Activated CD4-positive, alpha-beta memory T cell treated with anti-CD3 and anti-CD28 coated beads, Interleukin-2, amount 10 ng/mL, durations not matched to agents 7 days and 5 days (primary cell): ENCODE measurements at places on chromosomes 4 and X.

- no peak for DNase-seq
- no peak overlapping the region for H3K4me3 ChIP-seq
Observed at GRCh38 chrX:152641256-152641875, 3.7 kb downstream of the GABRQ start.

GRCh38 chr4:70120323-70120722 lies 33.7 kb upstream of the PRR27 start:
- no peaks in the 10 kb centered on the region for H3K36me3 ChIP-seq
- no peak overlapping the region for H3K4me3 ChIP-seq
- no peaks in the 10 kb centered on the region for H3K27me3 ChIP-seq
- no peak overlapping the region for H3K27ac ChIP-seq
- no peak for DNase-seq
- H3K4me1 ChIP-seq: no peaks in the 10 kb centered on the region

- no peaks in the 10 kb centered on the region for H3K36me3 ChIP-seq
- peaks cover 6% of the 10 kb centered on the region for H3K27me3 ChIP-seq
- H3K4me1 ChIP-seq: no peaks in the 10 kb centered on the region
- no peak within 1 kb of the TSS for H3K4me3 ChIP-seq
- no peak within 1 kb of the TSS for H3K27ac ChIP-seq
Observed at GRCh38 chrX:115233497-115234455, at the start of gene LRCH2. Gene LRCH2, minus strand, starts transcription at chrX:115234096. Its CDS starts 55 bp downstream, at chrX:115234041.

- no peaks in the 10 kb centered on the region for H3K4me1 ChIP-seq
- H3K36me3 ChIP-seq: no peaks in the 10 kb centered on the region
- no peak overlapping the region for H3K27ac ChIP-seq
- H3K27me3 ChIP-seq: no peaks in the 10 kb centered on the region
- DNase-seq: peak; percentile 60
Observed at GRCh38 chrX:153539171-153539978, 21.9 kb downstream of the ATP2B3 start.

DNA sequence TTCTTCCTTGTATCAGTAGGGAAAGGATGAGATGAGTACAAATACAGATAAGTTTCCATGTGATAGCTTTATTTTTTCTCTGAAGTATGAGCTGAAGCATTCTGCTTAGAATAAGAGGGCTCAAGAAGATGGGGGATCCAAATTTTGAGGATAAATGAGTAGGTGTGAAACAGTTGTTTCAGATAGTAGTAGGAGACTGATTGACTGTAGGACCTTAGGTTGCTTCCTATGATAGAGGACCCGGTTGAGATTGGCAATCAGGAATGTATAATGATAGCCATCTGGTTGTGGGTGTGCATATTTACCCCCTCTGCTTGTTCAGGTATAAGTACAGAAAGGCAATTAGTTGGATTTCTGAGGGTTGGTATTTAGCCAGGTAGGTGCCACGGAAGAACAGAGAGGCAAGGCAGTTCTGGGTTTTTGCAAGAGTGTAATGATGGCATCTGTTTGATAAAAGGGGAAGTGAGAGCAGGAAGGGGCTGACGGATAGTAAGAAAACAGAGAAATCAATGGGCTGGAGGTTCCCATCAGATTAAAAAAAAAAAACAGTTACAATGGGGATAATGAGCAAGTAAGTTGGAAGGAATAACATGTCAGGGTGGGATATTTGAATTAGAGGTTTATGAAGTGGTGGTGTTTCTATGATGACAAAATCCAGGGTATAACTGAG lies 13.7 kb downstream of the OCRL start:
- H3K27me3 ChIP-seq: no peaks in the 10 kb centered on the region
- no peak for DNase-seq
- no peaks in the 10 kb centered on the region for H3K36me3 ChIP-seq

- no peak overlapping the region for H3K4me3 ChIP-seq
- no peak overlapping the region for H3K27ac ChIP-seq
- no peaks in the 10 kb centered on the region for H3K36me3 ChIP-seq
- DNase-seq: no peak
- no peaks in the 10 kb centered on the region for H3K4me1 ChIP-seq
- no peaks in the 10 kb centered on the region for H3K27me3 ChIP-seq
Observed at GRCh38 chrX:111035991-111036390, 60.0 kb upstream of the PAK3 start.

DNA sequence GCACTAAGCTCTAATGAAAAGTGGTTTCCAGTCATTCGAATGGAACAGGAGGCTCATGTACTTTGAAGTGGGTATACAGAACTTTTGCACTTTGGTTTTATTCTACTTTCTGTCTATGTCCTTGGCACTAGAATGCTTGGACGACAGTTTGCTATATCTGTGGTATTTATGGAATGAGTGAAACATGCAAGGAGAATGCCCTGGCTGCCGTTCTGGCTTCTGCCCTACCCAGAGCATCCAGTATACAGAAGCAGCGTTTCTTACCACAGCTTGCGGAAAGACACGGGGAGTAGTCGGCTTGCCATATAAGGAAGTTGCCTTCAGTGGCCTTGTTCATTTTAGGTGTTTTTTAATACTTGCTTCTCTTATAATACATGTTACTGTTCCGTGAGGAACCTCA lies 98.0 kb downstream of the TBL1X start:
- no peak overlapping the region for H3K27ac ChIP-seq
- no peak overlapping the region for H3K4me3 ChIP-seq
- DNase-seq: no peak
- H3K4me1 ChIP-seq: peaks cover 5% of the 10 kb centered on the region
- no peaks in the 10 kb centered on the region for H3K27me3 ChIP-seq

GRCh38 chrX:47384502-47384901 lies 14.1 kb downstream of the ZNF157 start:
- no peak overlapping the region for H3K4me3 ChIP-seq
- DNase-seq: peak; percentile 67
- no peak overlapping the region for H3K27ac ChIP-seq
- no peaks in the 10 kb centered on the region for H3K36me3 ChIP-seq
- H3K27me3 ChIP-seq: peaks cover 2% of the 10 kb centered on the region

- H3K4me3 ChIP-seq: no peak overlapping the region
- DNase-seq: no peak
- no peak overlapping the region for H3K27ac ChIP-seq
- H3K27me3 ChIP-seq: no peaks in the 10 kb centered on the region
- H3K36me3 ChIP-seq: no peaks in the 10 kb centered on the region
Observed at GRCh38 chrX:21905953-21906352, 34.6 kb upstream of the SMS start.

DNA sequence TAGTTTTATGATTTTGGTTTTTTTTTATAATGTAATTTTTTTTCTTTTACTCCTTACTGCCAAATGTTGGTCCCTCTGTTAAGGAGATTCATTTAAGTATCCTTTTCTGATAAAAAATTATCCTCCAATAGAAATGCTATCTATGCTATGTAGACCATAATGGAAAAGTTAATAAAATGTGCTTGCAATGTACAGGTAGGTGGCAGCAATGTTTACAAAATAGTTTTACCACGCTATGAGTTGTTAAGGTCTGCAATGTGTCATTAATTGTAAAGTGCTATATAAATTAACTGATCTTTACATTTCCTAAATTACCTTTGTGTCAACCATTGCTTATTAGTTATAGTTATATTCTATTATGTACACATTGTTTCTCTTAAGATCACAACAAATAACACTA lies 3.8 kb upstream of the CENPC start:
- H3K27me3 ChIP-seq: no peaks in the 10 kb centered on the region
- H3K36me3 ChIP-seq: peaks cover 9% of the 10 kb centered on the region
- H3K4me1 ChIP-seq: peaks cover 15% of the 10 kb centered on the region

GRCh38 chr4:30929649-30930048 lies 209.5 kb downstream of the PCDH7 start:
- H3K4me1 ChIP-seq: no peaks in the 10 kb centered on the region
- no peaks in the 10 kb centered on the region for H3K36me3 ChIP-seq
- no peak for DNase-seq
- H3K4me3 ChIP-seq: no peak overlapping the region
- no peaks in the 10 kb centered on the region for H3K27me3 ChIP-seq

GRCh38 chr4:187227907-187228704 lies 504.4 kb upstream of the FAT1 start:
- H3K4me3 ChIP-seq: no peak overlapping the region
- H3K27ac ChIP-seq: no peak overlapping the region
- no peak for DNase-seq
- H3K36me3 ChIP-seq: no peaks in the 10 kb centered on the region
- no peaks in the 10 kb centered on the region for H3K27me3 ChIP-seq

DNA sequence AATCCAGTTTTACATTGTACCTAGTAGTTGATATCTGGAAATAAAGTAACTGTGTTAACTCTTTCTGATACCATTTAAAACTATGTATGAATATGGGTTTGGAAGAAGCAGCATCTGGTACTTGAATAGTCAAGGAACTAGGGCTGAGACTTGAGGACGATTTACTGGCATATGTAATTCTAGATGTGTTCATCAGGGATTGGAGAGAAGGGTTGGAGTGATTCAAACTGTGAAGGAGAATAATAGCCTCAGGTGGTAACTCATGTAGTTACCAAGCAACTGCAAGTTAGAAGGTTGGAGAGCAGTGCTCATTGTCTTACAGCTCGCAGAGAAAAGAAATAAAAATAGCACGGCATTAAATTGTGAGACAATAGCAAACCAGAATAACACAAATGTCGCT lies 29.5 kb upstream of the TXLNG start:
- no peak overlapping the region for H3K27ac ChIP-seq
- peaks cover 2% of the 10 kb centered on the region for H3K4me1 ChIP-seq
- DNase-seq: no peak
- no peak overlapping the region for H3K4me3 ChIP-seq

- no peaks in the 10 kb centered on the region for H3K4me1 ChIP-seq
- no peak for DNase-seq
- no peaks in the 10 kb centered on the region for H3K27me3 ChIP-seq
- H3K4me3 ChIP-seq: no peak overlapping the region
- no peak overlapping the region for H3K27ac ChIP-seq
Observed at GRCh38 chrX:135484641-135485289, 35.7 kb upstream of the INTS6L start.
